ENCODE measurements at places on chromosomes 7 and 10. TPM values are rescaled to one million over a fixed set of nuclear protein-coding genes. Genes with fewer than 3 reads are reported as not detected.
A peak's percentile ranks its signal among the peaks of the same experiment; 100 is the strongest.

- DNase-seq: no peak
Measured at GRCh38 chr7:139566075-139566474, 42.6 kb downstream of the CLEC2L start.

DNA sequence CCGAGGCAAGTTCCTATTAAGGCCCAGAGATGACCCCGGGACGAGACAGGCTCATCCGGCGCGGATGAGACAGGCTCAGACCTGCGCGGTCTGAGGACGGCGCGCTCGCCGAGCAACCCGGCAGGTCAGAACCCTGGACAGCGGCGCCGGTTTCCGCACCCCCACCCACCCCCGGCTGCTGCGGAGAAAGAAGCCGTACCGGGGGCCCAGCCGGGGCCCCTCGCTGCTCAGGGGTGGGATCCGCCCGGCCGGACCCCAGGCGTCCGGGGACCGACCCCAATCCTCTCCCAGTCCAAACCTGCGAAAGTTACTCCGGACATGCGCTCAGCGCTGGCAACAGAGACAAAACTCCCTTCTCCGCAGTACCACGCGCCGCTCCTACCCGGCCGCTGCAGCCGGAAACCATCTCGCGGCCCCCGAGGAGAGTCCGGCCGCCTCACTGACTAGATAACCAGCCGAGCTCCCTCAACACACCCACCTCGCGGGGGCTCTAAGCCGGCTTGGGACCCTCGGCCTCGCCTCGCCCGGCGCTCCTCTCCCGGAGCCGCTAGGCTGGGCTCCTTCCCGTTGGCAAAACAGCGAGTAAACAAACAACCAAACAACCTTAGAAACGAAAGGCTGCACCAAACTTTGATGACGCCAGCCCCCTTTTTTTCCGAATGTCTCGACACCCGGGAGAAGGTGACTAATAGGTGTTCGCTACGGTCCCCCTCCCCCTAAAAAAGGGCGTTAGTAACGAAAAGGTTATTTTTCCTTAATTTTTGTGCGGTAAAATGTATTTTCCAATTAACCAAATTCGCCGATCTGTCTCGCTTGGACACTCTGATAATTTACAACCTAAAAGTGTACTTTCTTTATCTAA is 2.3 kb upstream of the DRGX start:
- peak; percentile 74 for DNase-seq

DNA sequence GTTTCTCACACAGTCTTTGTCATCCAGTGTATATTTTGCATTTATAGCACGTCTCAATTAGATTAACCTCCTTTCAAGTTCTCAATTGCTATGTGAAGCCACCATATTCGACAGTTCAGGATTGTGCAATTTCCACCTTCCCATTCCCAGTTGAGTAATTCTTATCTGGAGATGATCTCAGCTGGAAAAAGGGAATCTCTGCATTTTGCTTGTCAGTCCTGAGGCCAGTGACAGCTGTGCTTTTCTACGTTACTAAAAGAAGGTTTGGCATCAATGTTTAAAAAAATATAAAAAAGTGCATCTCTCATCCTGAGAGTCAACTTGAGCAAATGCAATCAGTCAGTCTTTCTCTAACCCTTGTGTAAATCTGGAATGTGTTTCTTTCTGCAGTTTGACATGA is 247.7 kb downstream of the PRKG1 start:
- DNase-seq: peak; percentile 35

The MOSPD3 gene
- polyA plus RNA-seq: 18.4 TPM

DNA sequence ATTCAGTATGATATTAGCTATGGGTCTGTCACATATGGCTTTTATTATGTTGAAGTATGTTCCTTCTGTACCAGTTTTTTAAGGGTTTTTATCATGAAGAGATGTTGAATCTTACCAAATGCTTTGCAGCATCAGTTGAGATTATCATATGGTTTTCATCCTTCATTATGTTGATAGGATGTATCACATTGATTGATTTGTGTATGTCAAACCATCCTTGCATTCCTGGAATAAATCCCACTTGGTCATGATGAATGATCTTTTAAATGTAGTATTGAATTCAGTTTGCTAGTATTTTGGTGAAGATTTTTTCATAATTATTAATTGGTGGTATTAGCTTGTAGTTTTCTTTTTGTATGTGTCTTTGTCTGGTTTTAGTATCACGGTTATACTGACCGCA is 185.9 kb downstream of the MBL2 start:
- no peak for DNase-seq

The CARD11 gene
- polyA plus RNA-seq: 0.64 TPM

The GDF10 gene
- polyA plus RNA-seq: 1.4 TPM

The VGF gene
- polyA plus RNA-seq: not detected

The RTKN2 gene
- 4.9 TPM for polyA plus RNA-seq

The KMT2C gene
- polyA plus RNA-seq: 43.7 TPM

The DYDC2 gene
- polyA plus RNA-seq: not detected

DNA sequence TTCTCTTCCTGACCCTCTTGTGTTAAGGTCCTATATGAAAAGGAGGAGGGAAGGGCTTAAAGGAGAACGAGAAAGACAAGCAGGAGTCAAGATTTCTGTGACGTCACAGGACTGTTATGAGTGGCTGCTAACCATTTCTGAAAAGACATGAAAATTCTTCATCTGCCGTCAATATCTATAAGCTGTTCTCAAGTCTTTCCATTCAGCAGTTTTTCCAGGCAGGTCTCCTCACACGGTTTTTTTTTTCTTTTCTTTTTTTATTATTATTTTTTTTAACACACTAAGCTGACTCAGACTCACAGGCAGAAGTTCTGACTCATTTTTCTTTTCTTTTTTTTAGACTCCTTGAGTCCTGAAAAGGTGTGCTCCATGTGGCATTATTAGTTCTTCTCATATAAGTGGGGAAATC is 72.0 kb downstream of the DGKI start:
- no peak for DNase-seq

- DNase-seq: no peak
Measured at GRCh38 chr7:155795951-155796350, 16.3 kb downstream of the SHH start.

DNA sequence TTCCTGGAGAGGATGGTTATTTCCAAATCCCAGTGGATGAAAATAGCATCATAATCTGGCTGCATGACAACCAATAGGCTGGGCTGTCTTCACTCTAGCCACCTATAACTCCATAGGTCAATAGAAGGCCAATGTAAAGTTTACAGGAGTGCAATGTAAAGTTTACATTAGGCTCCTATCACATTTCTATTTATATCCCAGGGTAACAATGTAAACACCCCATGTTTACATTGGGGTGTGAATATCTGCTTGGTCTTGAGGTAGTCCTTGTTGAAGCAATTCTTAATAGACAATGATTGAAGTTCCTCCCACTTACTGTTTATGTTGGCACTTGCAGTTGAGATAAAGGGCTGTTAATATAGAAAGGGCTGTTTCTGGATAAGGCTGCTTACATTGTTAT is 21.5 kb downstream of the CH25H start:
- DNase-seq: no peak

GRCh38 chr10:124498056-124498455 is 36.4 kb downstream of the LHPP start:
- DNase-seq: no peak

The GPR15LG gene
- 1.9 TPM for polyA plus RNA-seq

The SH2D4B gene
- 0.07 TPM for polyA plus RNA-seq

DNA sequence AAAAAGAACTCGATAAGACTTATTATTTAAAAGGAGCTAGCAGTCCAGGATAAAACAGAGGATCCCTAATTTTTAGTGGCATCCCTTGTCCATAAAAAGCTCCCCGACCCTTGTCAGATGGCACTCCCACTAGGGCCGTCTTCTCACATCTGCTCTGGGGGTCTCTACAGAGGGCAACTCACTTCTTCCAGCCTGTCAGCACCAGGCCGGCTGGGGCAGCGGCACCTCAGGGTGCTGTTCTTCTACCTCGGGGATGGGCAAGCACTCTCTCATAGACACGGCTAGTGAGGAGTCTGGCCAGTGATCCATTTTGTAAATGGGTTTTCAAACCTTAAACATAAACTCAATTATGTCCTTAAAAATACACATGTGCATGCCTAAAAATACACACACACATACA is 134.7 kb downstream of the PRPF18 start:
- no peak for DNase-seq
